Type B pancreatic cell (in vitro differentiated cells): ENCODE measurements at places on chromosomes 6 and 20.
A peak's percentile ranks its signal among the peaks of the same experiment; 100 is the strongest.

DNA sequence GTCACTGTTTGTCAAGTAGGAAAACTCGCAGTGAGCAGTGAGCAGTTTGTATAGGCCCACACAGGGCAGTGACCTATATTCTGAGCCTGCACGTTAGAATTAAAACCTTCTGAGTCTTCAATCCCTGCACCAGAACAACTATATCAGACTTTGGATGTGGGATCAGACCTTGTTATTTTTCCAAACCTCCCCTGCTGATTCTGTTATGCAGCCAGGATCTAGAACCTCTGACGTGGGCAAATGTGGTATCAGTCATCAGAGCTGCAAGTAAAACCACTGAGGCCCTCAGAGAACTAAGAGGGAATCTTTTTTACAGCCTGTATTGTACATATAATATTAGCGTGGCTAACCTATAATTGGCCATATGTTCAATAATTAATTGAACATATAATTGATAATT lies 32.0 kb upstream of the AKAP7 start:
- H3K4me1 ChIP-seq: peaks cover 4% of the 10 kb centered on the region
- no peak overlapping the region for H3K27ac ChIP-seq
- no peaks in the 10 kb centered on the region for H3K36me3 ChIP-seq
- no peak overlapping the region for H3K4me3 ChIP-seq

DNA sequence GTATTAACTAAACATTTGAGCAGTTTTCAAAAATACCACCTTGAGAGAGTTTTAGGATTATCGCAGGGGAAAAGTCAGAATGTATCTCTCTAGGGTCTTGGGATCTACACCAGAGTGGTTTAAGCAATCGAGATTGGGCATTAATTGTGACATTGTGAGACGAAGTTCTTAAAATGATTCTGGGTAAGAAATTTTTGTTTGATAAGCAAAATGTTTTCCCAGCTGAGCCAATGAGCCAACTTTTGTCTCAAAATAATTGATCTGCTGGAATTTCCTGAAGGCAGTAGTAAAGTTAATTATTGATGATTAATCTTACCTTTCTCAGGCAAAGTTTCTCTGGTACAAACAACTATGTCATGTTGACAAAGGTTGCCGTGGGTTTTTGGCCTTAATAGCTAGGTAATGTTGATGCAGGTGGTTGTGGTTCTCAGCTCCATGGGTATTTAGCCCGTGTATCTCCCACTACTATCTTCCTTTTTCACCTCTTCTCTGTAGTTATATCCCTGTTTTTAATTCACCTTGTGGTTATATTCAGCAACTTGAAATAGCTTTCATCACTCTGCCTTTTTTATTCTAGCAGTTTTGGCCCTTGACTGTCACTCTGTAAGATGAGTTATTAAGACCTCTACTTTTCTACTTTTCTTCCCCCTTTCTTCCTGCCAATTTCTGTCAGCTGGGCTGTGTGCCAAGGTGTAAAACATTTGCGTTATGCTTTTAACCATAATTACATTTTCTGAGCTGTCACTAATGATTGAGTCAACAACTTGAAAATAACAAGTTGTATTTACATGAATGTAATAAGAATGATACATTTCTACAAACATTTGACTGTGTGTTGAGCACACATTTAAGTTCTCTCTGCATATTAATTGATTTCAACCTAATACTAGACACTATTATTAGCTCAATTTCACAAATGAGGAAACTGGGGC lies 368.3 kb upstream of the BTBD3 start:
- H3K36me3 ChIP-seq: no peaks in the 10 kb centered on the region
- peaks cover 8% of the 10 kb centered on the region for H3K4me1 ChIP-seq
- DNase-seq: no peak
- H3K27ac ChIP-seq: no peak overlapping the region
- H3K4me3 ChIP-seq: no peak overlapping the region
- H3K27me3 ChIP-seq: peaks cover 6% of the 10 kb centered on the region

GRCh38 chr6:41278699-41279405 lies 7.6 kb downstream of the TREM1 start:
- peaks cover 3% of the 10 kb centered on the region for H3K36me3 ChIP-seq
- peaks cover 31% of the 10 kb centered on the region for H3K27me3 ChIP-seq
- no peak overlapping the region for H3K4me3 ChIP-seq
- peak overlapping the region; percentile 22 for H3K27ac ChIP-seq

DNA sequence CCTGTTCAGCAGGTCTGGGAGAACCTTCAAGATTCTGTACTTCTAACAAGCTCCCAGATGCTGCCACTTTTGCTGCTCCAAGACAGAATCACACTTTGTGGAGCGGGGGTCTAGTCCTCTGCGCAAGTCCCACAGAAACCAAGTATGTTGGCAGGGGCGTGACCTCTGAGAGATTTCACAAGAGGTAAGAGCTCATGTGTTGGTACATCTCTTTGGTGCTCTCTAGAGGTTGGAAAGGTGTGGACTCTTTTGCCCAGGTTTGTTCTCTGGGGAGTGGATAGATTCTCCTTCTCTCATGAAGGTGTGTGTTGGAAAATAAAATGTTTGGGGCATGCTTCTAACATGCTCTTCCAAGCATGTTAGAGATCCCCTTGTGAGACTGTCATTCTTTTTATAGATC lies 340.9 kb upstream of the IRAK1BP1 start:
- DNase-seq: no peak
- no peak overlapping the region for H3K27ac ChIP-seq
- no peaks in the 10 kb centered on the region for H3K36me3 ChIP-seq
- H3K27me3 ChIP-seq: no peaks in the 10 kb centered on the region
- no peaks in the 10 kb centered on the region for H3K4me1 ChIP-seq

- H3K27ac ChIP-seq: no peak overlapping the region
- no peak overlapping the region for H3K4me3 ChIP-seq
- no peaks in the 10 kb centered on the region for H3K36me3 ChIP-seq
- peaks cover 11% of the 10 kb centered on the region for H3K27me3 ChIP-seq
Measured at GRCh38 chr20:40578961-40579360, 110.1 kb downstream of the MAFB start.
